ENCODE measurements at places on chromosomes 3 and 15. TPM values are rescaled to one million over a fixed set of nuclear protein-coding genes. Genes with fewer than 3 reads are reported as not detected.

DNA sequence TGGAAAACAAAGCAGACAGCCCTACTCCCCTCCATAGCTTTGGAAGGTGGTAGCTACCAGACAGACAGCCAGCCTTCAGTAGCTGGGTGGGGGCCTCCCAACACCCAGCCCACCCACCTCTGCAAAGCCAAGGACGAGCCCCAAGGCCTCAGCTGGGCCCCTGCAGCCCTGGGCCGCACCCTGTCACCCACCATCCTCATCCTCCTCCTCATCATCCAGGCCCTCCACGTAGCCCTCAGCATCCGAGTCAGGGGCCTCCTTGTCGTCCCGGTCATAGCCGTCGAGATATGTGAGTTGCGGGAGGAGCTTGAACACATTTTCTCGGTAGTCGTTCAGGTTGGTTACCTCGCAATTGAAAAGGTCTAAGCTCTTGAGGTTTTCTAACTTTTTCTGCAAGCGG lies 36.5 kb downstream of the ANP32A start:
- H3K27ac ChIP-seq = peak overlapping the region; percentile 18
- no peaks in the 10 kb centered on the region for H3K27me3 ChIP-seq
- DNase-seq = no peak
- peaks cover 48% of the 10 kb centered on the region for H3K4me1 ChIP-seq
- peaks cover 79% of the 10 kb centered on the region for H3K36me3 ChIP-seq
- H3K4me3 ChIP-seq = no peak overlapping the region

DNA sequence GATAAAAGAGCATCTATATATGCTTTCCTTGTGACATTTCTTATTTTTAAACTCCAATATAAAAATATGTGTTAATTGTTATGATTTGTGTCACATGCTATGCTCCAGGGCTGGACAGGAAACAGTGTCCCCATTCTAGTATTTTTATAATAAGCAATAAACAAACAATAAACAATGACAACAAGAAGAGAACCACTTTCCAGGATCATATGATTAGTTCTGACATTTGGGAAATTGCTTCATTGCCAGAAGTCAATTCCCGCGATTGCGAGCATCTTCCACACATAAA lies 260.9 kb downstream of the FHIT start:
- no peak overlapping the region for H3K27ac ChIP-seq
- no peaks in the 10 kb centered on the region for H3K36me3 ChIP-seq
- DNase-seq = no peak
- peaks cover 37% of the 10 kb centered on the region for H3K4me1 ChIP-seq
- H3K4me3 ChIP-seq = peak overlapping the region; percentile 9

UQCC5 gene
- total RNA-seq = 65.8 TPM

DNA sequence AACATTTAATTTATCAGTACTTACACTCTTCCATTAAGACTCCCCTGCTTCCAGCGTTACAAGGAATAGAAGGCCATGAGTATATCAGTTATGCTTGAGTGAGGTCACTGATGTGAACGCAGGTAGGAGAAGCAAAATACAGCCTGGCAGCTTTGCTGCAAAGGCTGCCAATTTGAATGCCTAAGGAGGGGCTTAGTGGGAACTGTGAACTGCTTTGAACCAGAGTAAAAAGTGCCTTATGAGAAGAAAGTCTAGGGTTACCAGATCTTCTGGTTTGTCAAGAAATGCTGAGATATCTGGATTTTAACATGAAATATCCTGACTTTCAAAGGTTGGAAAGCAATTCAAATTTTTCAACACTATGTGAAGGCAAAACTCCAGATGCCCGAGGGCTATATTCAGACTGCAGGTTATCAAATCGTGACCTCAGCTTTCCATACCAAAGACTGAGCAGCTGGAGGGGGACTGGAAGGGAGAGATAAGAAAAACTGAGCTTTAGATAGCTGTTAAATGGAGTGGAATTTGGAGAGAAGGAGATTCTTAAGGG lies 446.3 kb upstream of the NECTIN3 start:
- H3K4me3 ChIP-seq = no peak overlapping the region
- DNase-seq = no peak
- no peaks in the 10 kb centered on the region for H3K27me3 ChIP-seq
- H3K4me1 ChIP-seq = no peaks in the 10 kb centered on the region
- no peak overlapping the region for H3K27ac ChIP-seq

GRCh38 chr3:149554826-149555225 lies 80.3 kb downstream of the TM4SF4 start:
- no peak for DNase-seq
- no peak overlapping the region for H3K4me3 ChIP-seq
- peaks cover 6% of the 10 kb centered on the region for H3K36me3 ChIP-seq

DNA sequence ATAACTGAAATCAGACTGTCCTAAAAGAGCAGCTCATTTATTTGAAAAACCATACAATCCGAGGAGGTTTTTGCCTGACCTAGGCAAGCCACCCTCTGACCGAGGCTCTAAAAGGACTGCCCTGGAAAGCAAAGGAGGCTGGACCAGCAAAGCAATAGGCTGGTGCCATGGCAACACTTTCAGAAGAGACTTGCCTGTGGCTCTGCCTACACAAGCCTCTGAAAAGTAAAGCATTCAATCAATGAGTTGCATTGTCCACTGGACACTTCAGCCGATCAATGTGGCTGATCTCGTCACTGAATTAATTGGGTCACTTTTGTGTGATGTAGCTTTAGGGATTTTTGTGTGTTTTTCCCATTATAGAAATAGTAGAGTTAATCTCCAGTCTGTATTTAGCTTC lies 99.1 kb upstream of the SEMA6D start:
- H3K4me3 ChIP-seq = no peak overlapping the region
- no peaks in the 10 kb centered on the region for H3K4me1 ChIP-seq
- no peak overlapping the region for H3K27ac ChIP-seq
- no peaks in the 10 kb centered on the region for H3K36me3 ChIP-seq
- H3K27me3 ChIP-seq = peaks cover 13% of the 10 kb centered on the region

DNA sequence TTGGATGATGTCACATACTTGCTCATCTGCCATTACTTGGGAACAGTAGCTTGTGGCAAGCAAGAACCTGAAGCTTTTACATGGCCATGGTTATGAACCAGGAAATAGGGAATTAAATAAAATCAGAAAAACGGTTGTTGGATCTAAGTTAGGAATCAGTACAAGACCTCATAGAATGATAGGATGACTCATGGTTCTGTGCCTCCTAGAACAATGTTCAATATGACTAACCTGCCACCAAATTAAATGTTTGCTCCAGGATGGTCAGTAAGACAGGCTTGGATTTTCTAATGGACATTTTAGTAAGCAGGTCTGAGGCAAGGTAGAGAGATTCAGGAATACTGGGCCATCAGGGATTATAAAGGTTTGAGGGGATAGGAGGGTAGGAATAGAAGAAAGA lies 218.9 kb downstream of the PLOD2 start:
- no peak overlapping the region for H3K4me3 ChIP-seq
- H3K27ac ChIP-seq = no peak overlapping the region
- H3K36me3 ChIP-seq = no peaks in the 10 kb centered on the region

GRCh38 chr3:196198771-196199753 lies 12.1 kb downstream of the ZDHHC19 start:
- H3K27ac ChIP-seq = no peak overlapping the region
- H3K4me3 ChIP-seq = no peak overlapping the region
- no peak for DNase-seq
- peaks cover 13% of the 10 kb centered on the region for H3K4me1 ChIP-seq

DNA sequence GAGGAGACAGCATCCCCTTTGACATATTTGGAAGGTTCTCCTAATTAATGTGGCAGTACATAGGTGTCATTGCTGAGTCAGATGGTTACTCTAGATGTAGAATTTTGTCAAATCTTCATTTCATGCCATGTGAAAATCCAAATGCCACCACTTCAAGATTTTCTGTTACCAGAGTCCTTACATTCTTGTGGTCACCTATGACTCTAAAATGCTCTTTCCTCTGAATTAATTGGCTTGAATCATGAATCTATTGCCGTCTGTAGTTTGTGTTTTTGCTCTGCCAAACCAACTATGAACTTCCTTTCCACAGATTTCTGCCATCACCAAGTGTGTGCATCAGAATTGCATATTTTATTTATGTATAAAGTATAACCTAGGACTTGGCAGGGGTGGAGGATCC lies 269.4 kb upstream of the ZPLD1 start:
- no peaks in the 10 kb centered on the region for H3K36me3 ChIP-seq
- H3K27ac ChIP-seq = no peak overlapping the region
- no peak overlapping the region for H3K4me3 ChIP-seq
- DNase-seq = no peak
- peaks cover 15% of the 10 kb centered on the region for H3K4me1 ChIP-seq

C3orf22 gene
- total RNA-seq = not detected

- H3K4me3 ChIP-seq = no peak overlapping the region
- H3K27ac ChIP-seq = no peak overlapping the region
- H3K4me1 ChIP-seq = peaks cover 22% of the 10 kb centered on the region
- peaks cover 24% of the 10 kb centered on the region for H3K27me3 ChIP-seq
Observed at GRCh38 chr3:10513306-10513705, 7.9 kb upstream of the ATP2B2 start.

INSYN1 gene
- 121 TPM for total RNA-seq

DNA sequence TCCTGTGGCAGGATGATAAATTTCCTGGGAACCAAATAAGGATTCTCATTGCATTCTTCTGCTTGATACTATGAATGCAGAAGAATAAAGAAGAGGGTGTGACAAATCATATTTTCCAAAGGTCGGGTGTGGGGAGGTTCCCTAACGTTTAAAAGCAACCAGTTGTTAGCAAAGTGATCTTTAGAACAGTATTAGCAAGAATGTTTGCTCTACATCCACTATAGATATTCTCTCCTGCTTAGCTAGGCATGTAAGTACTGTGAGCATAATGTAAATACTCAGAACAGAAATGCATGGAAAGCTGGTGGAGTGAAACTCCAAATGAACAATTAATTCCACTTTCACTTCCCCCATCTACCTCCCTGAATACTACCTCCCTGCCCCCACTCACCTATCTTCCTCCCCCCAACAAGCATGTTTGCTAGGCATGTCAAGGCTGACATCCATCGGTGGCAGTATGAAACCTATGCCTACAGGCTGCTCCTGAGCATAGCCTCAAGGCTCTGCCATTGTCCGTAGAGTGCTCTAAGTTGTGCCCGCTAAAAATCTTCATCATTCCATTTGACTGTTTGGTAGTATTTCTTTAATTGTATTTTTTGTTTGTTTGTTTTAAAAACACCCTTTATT lies 329.7 kb downstream of the TIGIT start:
- H3K36me3 ChIP-seq = no peaks in the 10 kb centered on the region
- peaks cover 92% of the 10 kb centered on the region for H3K4me1 ChIP-seq
- H3K27ac ChIP-seq = peak overlapping the region; percentile 95
- DNase-seq = no peak

STRC gene
- not detected for total RNA-seq

DNA sequence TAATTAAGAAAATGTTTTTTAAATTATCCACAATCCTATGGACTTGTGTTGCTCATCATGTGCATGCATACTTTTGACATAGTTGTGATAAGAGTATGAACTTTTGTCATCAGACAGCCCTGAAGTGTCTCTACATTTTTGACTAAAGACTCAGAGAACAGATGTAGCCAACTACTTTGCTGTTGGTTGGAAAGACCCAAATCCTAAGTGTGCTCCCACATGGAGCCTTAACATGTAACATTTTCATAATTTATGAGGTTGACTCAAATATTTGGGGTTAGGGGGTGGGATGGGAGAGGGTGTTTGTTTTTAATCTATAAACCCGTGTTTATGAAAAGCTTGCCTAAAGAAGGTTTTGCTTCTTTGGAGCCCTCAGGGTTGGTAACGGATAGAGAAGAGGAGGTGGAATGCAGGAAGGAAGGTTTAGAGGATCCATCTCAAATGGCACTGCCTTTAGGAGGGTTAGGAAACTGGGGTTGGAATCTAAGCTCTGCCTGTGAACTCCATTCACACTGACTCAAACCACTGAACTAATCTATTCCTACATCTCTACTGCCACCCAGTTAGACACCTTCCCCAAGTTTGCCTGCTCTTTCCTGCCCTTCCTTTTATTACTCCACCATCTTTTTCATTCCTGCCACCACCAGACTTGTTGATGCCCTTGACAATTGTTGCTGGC lies 3.7 kb downstream of the BOC start:
- no peak for DNase-seq
- H3K4me1 ChIP-seq = peaks cover 21% of the 10 kb centered on the region
- H3K36me3 ChIP-seq = peaks cover 10% of the 10 kb centered on the region
- no peak overlapping the region for H3K27ac ChIP-seq

GRCh38 chr3:17983106-17983505 lies 240.7 kb upstream of the TBC1D5 start:
- H3K36me3 ChIP-seq = no peaks in the 10 kb centered on the region
- H3K27ac ChIP-seq = no peak overlapping the region
- H3K4me1 ChIP-seq = peaks cover 5% of the 10 kb centered on the region
- H3K27me3 ChIP-seq = peaks cover 25% of the 10 kb centered on the region

DNA sequence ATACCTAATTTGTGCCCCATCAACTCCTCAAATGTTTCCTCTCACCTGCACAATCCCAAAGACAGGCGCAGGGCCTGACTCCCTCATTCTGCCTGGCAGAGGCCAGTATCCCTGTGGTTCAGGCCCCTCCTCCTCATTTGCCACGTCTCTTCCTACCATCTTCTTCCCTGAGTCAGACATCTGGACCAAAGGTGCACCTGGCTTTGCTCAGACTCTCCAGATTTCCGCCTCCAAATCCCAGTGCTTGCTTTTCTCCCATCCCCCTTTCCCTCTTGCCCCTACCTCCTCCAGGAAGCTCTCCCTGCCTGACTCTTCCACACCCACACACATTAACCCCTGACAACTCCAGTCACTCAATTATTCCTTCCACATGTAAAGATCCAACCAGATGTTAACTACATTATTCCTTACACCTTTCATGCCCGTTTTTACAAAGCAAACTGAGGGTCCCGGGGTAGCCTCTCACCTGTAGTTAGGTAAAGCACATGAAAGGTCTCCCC lies 19.6 kb downstream of the SEMA7A start:
- no peaks in the 10 kb centered on the region for H3K27me3 ChIP-seq
- H3K36me3 ChIP-seq = peaks cover 7% of the 10 kb centered on the region
- H3K27ac ChIP-seq = no peak overlapping the region
- H3K4me3 ChIP-seq = no peak overlapping the region
- DNase-seq = no peak

GRCh38 chr15:66921319-66921915 lies 144.0 kb upstream of the SMAD3 start:
- H3K4me3 ChIP-seq = no peak overlapping the region
- H3K36me3 ChIP-seq = no peaks in the 10 kb centered on the region
- no peaks in the 10 kb centered on the region for H3K27me3 ChIP-seq
- peak overlapping the region; percentile 15 for H3K27ac ChIP-seq
- no peak for DNase-seq

GRCh38 chr3:168249205-168249549 lies 153.5 kb upstream of the GOLIM4 start:
- H3K27me3 ChIP-seq = peaks cover 68% of the 10 kb centered on the region
- DNase-seq = no peak
- peaks cover 28% of the 10 kb centered on the region for H3K4me1 ChIP-seq
- peak overlapping the region; percentile 21 for H3K27ac ChIP-seq

GRCh38 chr3:113532698-113533533 lies 561 bp downstream of the SIDT1 start:
- no peak overlapping the region for H3K27ac ChIP-seq
- no peaks in the 10 kb centered on the region for H3K36me3 ChIP-seq
- H3K4me1 ChIP-seq = peaks cover 22% of the 10 kb centered on the region

All from left ventricle myocardium inferior (tissue), 1 donor.